ENCODE measurements at places on chromosomes 16 and 17.
A peak's percentile ranks its signal among the peaks of the same experiment; 100 is the strongest.

GRCh38 chr16:51168755-51169154, 17.7 kb upstream of the SALL1 start:
- DNase-seq = no peak

DNA sequence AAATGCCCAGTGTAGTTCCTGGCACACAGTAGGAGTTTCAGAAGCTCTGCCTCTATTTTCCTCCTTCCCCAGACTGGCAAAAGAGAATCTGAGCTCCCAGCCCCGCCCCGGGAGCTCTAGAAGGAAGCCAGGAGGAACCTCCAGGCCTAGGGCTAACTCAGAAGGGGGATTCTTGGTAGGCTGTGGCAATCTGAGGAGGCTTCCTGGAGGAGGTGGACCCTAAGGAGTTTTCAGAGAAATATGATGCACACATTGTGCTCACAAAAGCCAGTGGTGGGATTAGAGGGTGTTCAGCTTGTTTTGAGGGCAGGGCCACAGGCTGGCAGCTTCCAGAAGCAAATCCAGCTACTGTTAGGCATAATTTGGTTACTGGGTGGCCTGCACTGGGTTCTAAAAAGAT, 10.0 kb downstream of the ADGRG1 start:
- DNase-seq = no peak

DNA sequence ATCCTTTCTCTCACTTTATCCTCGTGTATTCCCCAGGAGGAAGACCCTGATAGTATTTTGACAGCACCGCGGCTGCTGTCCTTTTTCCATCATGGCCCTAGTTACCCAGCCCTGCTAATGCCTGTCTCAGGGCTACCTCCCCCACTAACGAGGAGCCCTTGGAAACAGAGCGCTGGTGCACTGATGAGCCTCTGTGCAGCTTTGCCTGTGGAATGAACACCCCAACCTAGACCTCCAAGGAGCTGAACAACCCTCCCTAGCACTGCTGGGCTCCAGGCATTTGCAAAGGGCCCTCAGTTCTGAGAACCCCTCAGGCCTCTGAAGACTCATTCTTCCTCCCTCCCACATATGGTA, 23.3 kb upstream of the CCL1 start:
- DNase-seq = no peak

DNA sequence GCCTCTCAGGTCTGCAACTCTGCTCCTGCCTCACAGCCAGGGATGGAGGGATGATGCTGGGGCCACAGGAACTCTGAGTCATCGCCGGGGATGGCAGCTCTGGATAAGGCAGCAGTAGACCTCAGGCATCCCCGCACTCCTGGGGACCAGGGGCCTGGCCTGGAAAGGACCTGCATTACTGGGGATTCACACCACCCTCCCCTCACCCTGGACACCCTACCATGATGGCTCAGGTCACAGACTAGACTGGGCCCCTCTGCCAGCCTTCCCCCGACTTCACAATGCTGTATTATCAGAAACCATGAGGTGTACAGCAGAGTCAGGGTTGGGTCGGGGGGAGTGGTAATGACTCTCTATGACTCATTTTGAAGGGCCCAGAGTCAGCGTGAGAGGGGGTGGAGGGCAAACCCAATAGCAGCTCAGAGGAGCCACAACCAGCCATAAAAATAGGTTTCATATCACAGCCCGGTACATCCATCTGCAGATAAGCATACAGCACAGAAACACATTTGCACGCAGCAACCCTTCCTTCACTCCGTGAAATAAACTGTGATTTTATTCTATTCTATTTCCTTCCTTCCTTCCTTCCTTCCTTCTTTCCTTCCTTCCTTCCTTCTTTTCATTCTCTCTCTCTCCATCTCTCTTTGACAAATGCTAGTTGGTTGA, 28.8 kb downstream of the DYNLRB2 start:
- peak; percentile 12 for DNase-seq

- no peak for DNase-seq
Measured at GRCh38 chr16:4922721-4923342, 14.1 kb downstream of the PPL start.

- no peak for DNase-seq
Measured at GRCh38 chr16:72508191-72508590, 336.2 kb upstream of the PMFBP1 start.

GRCh38 chr16:28846933-28847273, 755 bp upstream of the TUFM start:
- no peak for DNase-seq

- DNase-seq = peak; percentile 5
Measured at GRCh38 chr17:57986841-57987580, 1.0 kb downstream of the VEZF1 start.

- no peak for DNase-seq
Measured at GRCh38 chr17:15432807-15433611, 34.4 kb downstream of the CDRT4 start.

DNA sequence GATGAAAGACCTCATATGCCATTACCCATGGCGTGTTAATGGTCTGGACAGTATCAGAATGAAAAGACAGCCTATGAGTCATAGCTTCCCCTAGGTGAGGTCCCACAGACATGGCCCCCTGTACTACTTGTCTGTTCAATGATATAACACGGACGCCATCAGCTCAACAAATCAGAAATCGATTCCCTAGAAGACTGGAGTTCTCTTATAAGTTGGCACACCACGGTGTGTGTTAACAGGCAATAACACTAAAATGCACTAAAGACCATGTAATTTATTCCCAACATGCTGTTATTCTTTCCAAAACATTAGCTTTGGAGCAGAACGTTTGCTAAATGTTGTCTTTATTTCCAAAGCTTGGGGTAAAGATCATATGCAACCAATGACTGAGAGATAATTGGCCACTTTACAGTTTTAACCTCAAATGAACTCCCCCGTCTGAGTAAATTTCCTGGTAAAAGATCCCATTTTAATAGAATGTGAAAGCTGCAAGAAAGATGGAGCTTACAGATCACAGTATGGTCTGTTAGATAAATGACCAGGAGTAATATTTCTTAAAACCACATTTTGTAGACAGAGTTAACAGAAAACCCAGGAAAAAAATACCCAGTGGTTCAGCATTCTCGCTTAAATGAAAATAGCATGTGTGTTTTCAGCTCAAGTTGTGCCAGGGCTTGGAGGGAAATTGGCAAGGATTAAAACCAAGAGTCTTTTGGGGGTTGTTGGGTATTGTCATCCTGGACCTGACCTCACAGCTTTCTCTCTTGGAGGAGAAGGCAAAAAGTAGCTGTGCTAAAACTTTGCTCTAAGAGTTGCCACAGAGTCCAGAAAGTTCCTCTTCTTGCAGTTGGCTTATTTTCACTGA, 65.9 kb downstream of the PCTP start:
- DNase-seq = no peak

DNA sequence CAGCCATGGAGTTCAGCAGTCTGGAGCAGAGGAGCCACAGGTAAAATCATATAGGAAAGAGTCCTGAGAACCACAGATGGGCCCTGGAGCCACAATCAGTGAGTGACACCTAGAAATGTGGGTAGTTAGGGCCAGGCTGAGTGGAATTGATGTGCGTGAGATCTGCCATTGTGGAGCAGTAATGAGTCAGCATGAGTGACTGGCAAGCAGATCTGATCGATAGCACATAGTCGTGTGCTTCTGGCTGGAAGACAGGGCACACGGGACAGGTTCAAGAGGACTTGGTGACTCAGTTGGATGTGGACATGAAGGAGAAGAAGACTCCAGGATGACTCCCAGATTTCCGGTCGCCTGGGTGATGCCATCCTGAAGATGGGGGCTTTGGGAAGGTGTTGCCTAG, 12.3 kb downstream of the ADORA2B start:
- no peak for DNase-seq

- no peak for DNase-seq
Measured at GRCh38 chr17:15377616-15378015, 36.2 kb upstream of the TEKT3 start.

- DNase-seq = no peak
Measured at GRCh38 chr16:64950731-64951130, 171.1 kb downstream of the CDH11 start.

- no peak for DNase-seq
Measured at GRCh38 chr17:76027159-76027839, at the start of gene EVPL. Gene EVPL, minus strand, starts transcription at chr17:76027306. Its CDS starts 108 bp downstream, at chr17:76027198.

Measured in T-helper 22 cell (primary cell).